ENCODE measurements at places on chromosomes 11 and 22.

GRCh38 chr11:86717817-86718501, 45.5 kb upstream of the ME3 start:
- DNase-seq = no peak

- peak; percentile 89 for DNase-seq
These were observed 17.6 kb downstream of the GDPD5 start for GRCh38 chr11:75508051-75508561.

DNA sequence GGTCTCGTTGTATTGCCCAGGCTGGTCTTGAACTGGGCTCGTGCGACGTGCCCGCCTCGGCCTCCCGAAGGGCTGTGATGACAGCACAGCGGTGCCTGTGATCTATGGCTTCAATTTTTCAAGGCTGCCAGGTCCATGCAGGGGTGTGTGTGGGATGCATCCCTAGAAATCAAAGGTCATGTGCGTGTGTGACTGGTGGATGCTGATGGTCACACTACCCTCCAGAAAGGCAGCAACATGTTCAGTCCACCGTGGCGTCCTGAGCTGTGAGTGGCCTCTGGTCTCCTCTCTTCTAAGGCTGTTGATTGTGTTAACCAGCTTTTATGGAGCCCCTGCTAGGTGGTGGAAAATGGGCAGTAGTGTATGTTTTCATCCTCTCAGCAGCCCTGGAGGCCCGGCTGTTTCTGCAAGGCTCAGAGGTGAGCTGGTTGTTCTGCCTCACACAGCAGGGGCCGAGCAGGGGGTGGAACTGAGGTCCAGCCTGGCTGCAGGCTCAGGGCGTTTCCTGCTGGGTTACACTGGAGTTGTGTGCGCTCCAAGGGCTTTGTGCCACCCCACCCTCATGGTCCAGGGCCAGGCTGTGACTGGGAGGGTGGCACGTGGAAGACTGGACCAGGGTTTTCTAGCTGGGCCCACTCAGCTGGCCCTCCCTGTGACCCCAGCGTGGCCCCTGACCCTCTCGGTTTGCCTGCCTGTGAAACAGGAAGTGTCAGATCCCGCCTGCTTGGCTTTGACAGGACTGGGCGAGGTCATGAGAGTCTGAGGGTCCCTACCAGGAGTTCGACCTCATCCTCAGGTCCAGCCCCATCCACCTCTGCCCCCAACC, 7.7 kb downstream of the BIK start:
- no peak for DNase-seq

- DNase-seq = no peak
These were observed 1.2 kb upstream of the MIOX start for GRCh38 chr22:50485221-50486131.

- no peak for DNase-seq
These were observed 28.8 kb downstream of the CSTF3 start for GRCh38 chr11:33132510-33132909.

DNA sequence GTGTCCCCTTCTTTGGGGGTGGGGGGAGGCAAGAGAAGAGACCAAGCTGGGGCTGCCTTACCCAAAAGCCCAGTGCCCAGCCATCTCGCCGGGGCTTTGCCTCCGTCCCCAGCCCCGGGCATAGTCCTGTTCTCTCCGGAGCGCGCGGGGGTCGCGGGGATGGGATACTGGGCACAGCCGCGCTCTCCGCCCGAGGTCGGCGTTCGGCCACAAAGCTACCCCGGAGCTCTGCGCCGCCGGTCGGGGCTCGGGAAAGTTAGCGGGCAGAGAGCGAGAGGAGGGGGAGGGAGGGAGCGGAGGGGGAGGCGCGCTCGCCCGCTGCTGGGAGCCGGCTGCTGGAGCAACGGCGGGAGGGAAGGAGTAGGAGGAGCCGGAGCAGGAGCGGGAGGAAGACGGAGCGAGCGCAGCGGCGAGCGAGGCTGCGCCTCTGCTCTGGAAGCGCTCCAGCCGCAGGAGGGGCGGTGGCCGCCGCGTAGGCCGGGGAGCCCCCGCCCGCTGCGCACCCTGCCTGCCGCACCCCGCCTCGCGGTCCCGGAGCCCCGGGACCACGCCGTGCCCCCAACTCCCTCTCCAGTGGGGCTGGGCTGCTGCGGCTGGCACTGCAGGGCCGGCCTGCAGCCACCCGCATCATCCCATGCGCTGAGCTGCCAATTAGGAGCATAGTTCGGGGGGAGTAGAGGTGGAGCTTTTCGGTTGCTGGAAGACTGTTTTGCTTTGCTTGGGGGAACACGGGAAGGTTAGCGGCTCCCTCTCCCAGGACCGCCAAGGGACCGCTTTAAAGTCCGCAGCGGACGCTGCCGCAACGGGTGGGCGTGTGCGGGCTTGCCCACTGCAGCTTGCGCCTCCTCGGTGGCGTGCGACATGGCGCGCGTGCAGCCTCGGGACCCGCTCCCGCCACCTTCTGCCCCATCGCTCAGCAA, at the start of gene SCN4B:
Gene SCN4B (minus strand): TSS at position 272 of the 920 bp plus-strand sequence. CDS start 150 bp downstream, at position 122.
- peak; percentile 14 for DNase-seq

- no peak for DNase-seq
These were observed 552 bp downstream of the PRR33 start for GRCh38 chr11:1890856-1891830.

DNA sequence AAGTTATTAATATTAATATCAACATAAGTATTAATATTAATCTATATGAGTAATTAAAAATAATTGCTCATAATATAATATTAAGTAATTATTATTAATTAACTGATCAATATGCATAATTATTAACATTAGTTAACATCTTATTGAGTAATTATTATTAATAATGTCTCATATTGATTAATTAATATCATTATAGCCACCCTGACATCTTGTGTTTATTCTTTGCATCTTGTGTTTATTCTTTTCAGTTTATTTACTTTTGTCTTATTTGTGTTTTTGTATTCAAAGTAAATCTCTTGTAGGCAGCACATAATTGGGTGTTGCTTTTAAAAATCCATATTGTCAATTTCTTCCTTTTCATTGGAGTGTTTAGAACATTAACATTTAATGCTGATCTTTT, 56.6 kb downstream of the MYEOV start:
- no peak for DNase-seq
